Tibial nerve (tissue), 4 donors: ENCODE measurements at places on chromosomes 11 and 22.

GRCh38 chr11:21069909-21070308, 400.5 kb downstream of the NELL1 start:
- no peak for DNase-seq

DNA sequence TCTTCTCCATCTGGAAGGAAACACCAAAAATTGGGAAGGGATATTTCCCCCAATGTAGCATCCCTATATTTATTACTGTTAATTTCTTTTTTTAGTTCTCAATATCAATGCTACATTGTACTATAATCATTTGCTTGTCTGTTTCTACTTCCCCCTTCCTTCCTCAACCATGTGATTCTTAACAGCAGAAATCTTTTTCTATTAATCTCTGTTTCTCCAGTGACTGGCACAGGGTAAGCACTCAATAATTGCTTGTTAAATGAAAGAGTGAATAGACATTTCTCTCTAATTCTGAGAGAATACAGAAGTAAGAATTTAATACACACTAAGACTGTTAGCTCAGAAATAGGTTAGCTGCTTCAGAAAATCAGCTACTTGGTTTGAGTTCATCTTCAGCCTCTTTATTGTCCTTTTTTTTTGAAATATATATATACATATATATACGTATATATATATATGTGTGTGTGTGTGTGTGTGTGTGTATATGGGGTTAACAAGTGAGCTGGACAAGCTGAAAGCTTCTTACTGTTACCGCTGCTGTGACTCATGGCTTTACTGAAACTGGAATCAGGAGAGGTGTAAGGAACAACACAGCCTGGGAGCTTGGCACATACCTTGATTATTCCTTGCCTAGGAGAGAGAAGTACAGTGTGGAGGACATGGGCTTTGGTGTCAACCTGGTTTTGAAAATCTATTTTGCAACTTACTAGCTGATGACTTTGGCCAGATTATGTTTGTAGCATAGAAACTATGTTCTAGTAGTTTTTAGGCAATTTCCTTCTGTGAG, 26.2 kb upstream of the PDE3B start:
- no peak for DNase-seq

- no peak for DNase-seq
These were observed 7.0 kb downstream of the PRDX5 start for GRCh38 chr11:64324692-64325469.

GRCh38 chr22:27976586-27976985, 57.5 kb upstream of the PITPNB start:
- no peak for DNase-seq

GRCh38 chr11:61071913-61072312, 30.4 kb upstream of the CD5 start:
- no peak for DNase-seq

GRCh38 chr11:78207532-78208256, 19.0 kb downstream of the USP35 start:
- no peak for DNase-seq

GRCh38 chr11:65801153-65801987, 14.5 kb downstream of the OVOL1 start:
- DNase-seq: no peak

GRCh38 chr11:63445118-63445517, 45.8 kb downstream of the PLAAT5 start:
- no peak for DNase-seq

DNA sequence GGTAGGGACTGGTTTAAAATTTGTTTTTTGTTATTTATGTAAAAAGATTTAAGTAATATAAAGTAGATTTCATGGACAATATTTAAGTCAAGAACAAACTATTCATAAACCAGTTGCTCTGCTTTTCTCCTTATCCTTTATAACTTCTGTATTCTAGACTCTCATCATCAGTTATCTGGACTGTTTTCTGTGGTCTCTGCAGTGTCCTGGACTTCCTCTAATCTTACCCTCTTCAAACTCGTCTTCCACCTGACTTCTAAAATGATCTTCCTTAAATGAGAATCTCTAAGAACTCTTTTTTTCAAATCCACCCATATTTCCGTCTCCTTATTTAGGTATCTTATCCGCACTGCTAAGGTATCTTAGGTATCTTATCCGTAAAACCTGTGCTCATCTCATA, 8.1 kb downstream of the RRM1 start:
- DNase-seq: no peak

DNA sequence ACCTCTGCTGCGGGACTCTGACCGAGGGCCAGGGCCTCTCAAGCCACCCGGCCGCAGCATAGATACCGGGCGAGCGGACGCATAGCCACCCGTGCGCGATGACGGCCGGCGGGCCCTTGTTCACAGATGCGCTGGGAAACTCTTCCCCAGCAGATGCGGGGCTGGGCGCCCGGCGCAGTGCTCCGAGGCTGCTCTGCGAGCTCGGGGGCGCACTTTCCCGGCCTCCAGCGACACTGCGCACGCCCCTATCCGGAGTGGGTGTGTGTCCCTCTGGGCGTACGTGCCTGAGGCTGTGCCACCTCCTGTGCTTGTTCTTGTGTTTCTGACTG, 104.7 kb upstream of the E2F8 start:
- no peak for DNase-seq

- no peak for DNase-seq
These were observed 115.8 kb downstream of the KCNC1 start for GRCh38 chr11:17850336-17850735.

DNA sequence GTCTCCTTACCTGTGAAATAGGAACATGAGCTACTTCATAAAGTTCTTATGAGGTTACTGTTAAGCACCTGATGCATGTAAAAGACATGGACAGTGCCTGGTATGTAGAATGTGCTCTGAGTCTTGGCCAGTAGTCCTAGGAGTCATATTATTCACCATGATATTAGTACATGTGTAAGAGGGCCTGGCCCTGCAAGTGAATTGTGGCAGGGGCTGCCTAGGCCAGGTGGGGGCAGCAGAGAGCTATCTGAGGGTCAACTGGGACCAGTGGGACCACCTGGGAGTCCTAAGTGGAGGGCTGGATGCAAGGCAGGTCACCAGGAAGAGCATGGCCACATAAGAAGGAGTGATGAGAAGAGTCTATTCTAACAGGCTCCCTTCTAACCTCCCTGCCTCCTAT, 529.5 kb downstream of the SOX6 start:
- DNase-seq: no peak

DNA sequence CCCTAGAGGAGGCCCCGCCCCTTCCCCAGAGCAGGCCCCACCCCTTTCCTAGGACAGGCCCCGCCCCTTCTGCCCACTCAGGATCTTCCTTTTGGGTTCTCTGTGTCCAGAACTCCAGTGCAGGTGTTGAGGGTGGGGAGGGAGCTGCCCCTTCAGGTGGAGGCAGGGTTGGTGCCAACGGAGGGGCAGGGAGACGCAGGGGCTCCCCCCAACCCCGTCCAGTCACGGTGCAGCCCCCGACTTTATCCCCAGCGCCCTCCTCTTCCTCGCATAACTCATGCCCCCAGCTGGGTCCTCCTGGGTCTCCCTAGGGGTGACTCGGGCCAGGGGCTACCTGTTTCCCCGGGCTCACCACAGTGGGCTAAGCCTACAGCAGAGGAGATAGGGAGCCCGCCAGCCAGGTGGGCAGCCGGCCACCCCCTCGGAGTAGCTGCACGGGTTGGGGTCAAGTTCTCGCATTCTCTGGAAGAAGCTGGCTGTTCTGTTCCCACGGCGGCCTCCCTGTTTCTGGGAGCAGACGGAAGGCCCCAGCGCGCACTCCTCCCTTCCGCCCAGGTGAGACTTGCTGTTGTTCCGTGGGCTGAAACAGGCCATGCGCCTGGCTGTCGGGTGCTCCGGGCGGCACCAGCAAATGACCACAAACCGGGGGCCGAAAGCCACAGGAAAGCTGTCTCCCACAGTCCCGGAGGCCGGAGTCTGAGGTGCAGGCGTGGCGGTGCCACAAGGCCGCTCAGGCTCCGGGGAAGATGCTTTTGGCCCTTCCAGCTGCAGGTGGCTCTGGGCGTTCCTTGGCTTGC, 38.9 kb downstream of the MUC2 start:
- peak; percentile 8 for DNase-seq

GRCh38 chr22:50022171-50022819, 9.7 kb upstream of the IL17REL start:
- no peak for DNase-seq

GRCh38 chr22:50656122-50657070, 16.2 kb upstream of the SHANK3 start:
- DNase-seq: no peak

DNA sequence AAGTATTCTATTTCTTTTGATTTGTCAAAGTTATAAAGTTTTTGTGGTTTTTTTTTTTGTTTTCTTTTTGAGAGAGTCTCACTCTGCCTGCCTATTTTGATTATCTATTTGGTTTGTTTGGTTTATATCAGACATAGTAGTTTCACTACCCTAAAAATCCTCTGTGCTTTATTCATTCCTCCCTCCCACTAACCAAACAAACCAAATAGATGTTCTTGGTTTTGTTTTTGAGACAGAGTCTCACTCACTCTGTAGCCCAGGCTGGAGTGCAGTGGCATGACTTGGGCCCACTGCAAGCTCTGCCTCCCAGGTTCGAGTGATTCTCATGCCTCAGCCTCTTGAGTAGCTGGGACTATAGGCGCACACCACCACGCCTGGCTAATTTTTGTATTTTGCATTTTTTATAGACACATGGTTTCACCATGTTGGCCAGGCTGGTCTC, 67.9 kb downstream of the ENTHD1 start:
- no peak for DNase-seq

GRCh38 chr11:108370990-108371389, 96.3 kb downstream of the C11orf65 start:
- no peak for DNase-seq

- DNase-seq: no peak
These were observed 29.8 kb downstream of the LMO2 start for GRCh38 chr11:33861941-33862589.

GRCh38 chr11:109968299-109968698, 124.9 kb upstream of the ZC3H12C start:
- DNase-seq: no peak

- no peak for DNase-seq
These were observed 144.6 kb downstream of the NECTIN1 start for GRCh38 chr11:119584193-119585042.

DNA sequence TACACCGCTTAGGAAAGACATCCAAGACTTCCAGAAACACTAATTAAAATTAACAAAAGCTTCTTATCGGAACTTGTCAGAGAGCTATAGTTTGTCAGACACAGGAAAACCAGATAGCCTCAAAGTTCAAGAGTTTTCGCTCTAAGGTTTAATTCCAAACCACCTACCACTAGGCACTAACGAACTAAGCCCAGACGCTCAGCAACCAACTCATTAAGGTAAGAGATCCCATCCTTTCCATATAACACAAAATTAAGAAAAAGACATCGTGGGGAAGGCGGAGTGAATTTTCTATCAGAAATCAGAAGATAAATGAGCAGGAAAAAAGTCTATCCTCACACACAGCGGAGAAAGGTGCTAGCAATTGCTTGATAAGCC, 382 bp downstream of the IMMP1L start:
- DNase-seq: no peak

DNA sequence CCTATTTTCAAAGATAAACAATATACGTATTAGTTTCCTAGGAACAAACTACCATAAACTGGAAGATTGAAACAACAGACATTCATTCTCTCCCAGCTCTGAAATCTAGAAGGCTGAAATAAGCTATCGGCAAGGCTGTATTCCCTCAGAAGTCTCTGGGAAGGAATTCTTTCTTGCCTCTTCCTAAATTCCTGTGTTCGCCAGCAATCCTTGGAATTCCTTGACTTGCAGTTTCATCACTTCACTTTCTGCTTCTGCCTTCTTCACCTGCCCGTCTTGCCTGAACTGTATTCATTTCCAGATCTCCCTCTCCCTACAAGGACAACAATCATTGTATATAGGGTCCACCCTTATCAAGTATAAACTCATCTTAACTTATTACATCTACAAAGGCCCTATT, 17.7 kb upstream of the PRDM10 start:
- no peak for DNase-seq

DNA sequence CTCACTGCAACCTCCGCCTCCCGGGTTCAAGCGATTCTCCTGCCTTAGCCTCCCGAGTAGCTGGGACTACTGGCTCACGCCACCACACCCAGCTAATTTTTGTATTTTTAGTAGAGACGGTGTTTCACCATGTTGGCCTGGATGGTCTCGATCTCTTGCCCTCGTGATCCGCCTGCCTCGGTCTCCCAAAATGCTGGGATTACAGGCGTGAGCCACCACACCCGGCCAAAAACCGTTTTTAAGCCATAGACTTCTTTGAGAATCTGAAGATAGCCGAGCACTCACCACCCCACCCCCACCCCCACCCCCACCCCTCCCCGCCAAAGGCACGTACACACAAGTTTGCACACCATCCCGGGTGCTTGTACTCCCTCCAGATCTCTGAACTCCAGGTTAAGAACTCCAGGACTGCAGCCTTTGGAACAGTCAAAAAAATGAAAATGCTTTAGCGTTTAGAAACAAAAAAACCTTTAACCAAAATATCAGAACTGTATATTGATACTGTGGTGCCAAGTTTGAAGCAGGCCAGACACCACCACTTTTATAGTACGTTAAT, 1.5 kb downstream of the CRKL start:
- no peak for DNase-seq

GRCh38 chr11:60887556-60887955, 18.8 kb downstream of the PRPF19 start:
- no peak for DNase-seq

DNA sequence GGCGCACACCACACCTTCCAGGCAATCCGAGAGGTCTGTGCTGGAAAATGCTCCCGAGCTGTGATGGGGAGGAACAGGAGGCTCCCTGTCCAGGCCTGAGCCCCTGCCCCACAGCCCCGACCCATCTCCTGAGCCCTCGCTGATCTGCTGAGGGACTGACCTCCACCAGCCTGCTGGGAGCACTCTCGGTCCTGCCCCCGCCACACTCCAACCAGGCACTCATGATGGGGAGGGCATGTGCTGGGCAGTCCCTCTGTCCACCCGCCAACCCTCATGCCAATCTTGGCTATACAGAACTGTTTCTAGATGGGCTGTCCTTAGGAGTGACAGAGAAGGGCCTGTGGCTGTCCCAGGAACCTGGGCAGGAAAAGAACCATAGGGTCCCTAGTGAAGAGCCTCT, 70.8 kb downstream of the TRMU start:
- no peak for DNase-seq

DNA sequence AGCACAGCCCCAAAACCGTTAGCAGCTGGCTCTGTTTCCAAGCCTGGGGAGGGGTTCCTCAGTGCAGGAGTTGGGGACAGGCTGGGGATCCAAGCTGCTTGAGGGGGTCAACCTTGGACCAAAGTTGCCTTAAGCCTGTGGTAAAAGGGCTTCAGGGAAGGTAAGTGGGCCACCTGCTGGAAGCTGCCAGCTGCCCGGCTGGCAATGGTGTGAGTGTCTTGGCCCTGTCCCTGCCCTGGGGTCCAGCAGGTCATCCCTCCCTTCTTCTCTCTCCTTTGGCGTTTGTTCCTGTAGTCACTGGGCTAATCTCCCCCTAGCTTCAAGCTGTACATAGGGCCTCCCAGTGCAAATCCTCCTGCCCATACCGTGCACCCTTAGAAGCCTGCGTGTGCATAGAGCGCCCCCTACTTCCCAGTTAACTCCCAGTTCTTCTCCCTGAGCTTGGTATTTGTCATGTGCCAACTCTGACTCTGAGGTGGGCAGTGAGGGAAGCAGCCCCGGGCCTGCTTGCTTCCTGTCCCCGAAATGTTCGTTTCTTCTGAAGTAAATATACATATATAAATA, 4.4 kb downstream of the TMEM258 start:
- no peak for DNase-seq

GRCh38 chr22:19019679-19020032, 83.6 kb upstream of the PRODH start:
- DNase-seq: no peak

GRCh38 chr22:31942091-31942490, 2.2 kb upstream of the YWHAH start:
- DNase-seq: no peak
